ENCODE measurements at places on chromosomes 4 and X.

- DNase-seq: no peak
Measured at GRCh38 chr4:28101583-28101982, 1240.9 kb downstream of the STIM2 start.

DNA sequence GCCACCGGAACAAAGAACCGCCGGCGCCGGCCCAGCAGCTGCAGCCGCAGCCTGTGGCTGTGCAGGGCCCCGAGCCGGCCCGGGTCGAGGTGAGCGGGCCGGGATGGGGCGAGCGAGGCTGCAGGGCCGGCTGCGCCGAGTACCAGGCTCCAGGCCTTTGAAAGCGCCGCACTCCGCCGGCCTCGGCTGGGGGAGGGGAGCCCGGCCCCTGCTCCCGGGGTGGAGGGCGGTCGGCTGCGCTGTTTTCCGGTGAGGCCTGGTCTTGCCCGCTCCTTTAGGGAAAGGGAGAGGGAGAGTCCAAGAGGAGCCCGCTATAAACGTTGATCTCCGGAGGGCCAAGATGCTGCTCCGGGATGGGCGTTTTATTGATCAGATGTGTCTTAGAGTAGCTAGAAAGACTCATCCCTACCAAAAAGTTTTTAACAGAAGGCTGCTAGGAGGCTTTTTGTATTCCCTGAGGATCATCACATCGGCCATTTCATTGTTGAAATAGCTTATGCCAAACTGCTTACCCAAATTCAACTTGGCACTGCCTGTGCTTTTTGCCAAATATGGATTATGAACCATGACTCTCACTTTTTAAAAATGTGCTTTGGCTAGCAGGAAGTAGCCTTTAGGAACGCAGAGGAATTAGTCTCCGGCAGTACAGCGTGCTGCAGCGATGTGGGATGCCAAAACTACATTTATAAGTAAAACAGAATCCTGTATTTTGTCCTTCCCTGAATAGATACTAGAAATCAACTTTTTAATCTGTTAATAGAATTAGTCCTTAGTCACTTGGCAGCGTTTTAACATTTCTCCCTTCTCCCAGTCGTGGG, 760 bp downstream of the TMEM165 start:
- no peak for DNase-seq

- no peak for DNase-seq
Measured at GRCh38 chr4:119526786-119527550, 101.6 kb downstream of the PDE5A start.

DNA sequence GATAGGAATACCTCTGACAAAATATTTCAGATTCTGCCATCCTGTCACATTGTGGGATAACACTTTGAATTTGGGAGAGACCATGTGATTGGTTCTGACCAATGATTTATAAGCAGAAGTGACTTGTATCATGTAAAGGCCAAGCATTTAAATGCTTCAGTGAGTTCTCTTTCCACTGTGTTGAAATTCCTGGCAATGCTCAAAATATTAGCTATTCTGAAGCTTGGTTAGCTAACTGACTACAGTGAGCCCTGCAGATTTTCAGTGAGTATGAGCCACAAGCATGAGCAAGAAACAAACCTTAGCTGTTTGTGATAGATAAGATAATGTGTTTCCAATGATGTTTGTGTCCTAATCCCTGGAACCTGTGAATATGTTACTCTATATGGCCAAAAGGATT, 562.8 kb upstream of the AADAT start:
- DNase-seq: no peak

GRCh38 chrX:63809173-63809572, 24.2 kb upstream of the ARHGEF9 start:
- no peak for DNase-seq

DNA sequence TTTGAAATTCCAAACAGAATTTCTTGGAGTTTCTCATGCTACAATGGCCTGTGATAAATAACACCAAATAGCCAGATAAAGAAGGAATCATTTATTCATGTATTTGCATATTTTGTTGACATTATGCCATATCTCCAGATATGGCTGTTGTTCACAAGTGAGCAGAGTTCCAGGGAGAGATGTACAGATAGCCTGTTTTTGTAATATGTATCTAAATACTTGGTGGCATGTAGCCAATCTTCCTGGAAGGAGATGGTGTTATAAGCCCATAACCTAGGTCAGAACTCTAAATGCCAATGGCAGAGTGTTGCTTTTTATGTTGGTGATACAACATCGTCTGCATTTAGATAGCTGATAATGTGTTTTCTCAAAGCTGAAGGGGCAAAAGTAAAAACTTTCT, 292.2 kb downstream of the FBXO8 start:
- DNase-seq: no peak

DNA sequence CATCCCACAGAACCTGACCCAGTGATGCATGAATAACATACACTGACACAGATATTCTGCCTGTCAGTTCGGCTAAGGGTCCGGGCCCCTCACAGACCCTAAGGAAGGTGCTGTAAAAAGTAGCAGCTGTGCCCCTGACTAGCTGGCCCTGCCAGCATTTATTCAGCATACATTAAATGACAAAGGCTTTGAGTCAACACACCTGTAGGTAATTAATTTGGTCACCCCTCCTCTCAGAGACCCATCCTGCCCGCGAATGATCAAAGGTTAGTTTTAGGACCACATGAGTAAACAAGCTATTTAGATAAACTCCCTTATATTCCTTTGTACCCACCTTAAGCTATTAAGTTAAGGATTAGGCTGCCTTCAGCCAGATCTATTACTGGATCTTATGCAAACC, 429.0 kb upstream of the NWD2 start:
- no peak for DNase-seq

DNA sequence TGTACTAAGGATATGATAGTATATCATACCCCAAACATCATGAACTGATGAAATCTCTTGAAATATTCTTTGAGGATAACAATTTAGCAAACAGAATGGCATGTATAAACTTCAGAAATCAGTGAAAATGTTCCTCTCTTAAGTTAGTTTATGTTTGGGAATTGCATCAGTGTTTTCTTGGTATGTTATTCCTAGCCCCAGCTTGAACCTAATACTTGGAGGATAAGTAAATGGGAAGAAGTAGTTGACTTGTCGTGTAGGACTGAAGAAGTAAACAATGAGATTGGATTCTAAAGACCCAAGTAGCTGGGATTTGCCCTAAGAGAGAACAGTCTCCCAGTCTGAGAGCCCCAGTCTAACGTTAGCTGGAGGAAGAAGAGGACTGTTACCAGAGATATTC, 355.7 kb downstream of the GALNTL6 start:
- DNase-seq: no peak

DNA sequence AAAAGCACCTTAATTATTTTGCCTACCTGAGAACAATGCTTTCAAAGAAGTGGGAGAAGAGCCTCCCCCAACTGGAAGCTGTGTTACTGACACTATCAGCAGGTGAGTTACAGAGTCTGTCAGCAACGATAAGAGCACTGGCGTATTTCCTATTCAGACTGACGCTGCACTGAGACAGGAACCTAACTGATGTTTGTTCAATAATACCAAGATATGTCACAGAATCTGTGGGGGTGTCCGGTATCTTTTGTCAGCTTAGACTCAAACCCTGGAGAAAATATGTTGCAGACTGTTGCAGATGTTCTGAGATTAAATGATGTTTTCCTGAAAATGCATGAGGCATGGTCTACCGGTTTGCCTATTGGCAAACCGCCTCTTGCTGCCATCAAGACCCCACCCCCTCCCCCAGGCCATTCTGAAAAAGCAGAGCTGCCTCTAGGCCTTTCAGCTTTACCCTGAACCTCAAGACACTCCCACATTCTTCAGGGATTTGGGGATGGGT, 115.2 kb upstream of the KIT start:
- no peak for DNase-seq

DNA sequence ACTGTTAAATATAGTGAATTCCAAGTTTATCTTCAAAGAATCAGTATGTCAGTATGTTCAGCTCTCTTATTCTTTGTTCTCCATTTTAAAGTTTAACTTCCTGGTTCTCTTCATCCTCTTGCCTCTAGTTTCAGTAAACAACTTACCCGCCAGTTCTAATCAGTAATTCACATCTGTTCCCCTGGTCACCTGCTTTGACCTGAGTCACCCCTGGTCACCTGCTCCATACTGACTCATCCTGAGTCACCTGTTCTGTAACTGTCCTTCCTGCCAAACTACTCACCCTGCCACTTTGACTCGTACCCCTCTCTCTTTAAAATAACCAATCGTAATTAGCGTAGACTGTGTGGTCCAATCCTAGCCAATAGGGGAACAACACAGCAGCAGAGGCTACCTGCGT, 992.7 kb upstream of the HS3ST1 start:
- no peak for DNase-seq

GRCh38 chr4:74317616-74318246, 9.5 kb downstream of the EPGN start:
- no peak for DNase-seq

DNA sequence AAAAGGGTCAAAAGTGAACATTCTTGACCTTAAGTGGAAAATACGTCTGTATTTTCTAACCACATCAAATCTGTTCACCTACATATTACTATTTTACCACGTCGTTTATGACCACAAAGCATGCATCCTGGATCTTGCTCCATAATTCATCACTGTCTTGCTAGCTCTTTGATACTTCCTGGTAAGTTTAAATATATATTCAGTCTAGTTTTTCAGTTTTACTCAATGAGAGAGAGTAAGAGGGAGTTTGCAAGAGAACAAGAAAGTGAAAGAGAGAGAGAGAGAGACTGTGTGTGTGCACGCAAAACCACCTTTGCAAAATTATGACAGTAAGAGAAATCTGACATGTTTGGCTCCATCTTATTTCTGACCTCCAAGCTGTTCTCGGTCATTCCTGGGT, 173.7 kb upstream of the GALNTL6 start:
- DNase-seq: no peak

- DNase-seq: no peak
Measured at GRCh38 chr4:182143086-182143821, 99.9 kb upstream of the TENM3 start.

GRCh38 chr4:186501554-186501953, 53.8 kb downstream of the MTNR1A start:
- no peak for DNase-seq

DNA sequence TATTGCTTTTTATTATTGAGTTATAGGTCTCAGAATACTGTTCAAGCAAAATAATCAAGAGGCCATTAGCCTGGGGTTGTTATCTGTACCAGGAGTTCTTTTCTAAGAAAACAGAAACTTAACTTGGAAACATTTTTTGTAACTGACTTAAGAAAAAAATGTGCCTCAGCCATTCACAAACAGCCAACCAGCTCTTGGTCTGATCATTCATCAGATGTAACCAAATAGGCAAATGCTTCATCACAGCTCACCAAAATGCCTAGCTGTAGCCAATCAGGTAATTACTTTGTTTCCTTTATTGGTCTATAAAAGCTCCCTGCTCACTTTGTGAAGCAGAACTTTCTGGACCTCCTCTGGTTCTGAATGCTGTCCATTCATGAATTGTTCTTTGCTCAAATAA, 387.7 kb downstream of the FAT4 start:
- no peak for DNase-seq

- no peak for DNase-seq
Measured at GRCh38 chr4:123869286-123870215, 473.0 kb downstream of the SPRY1 start.

DNA sequence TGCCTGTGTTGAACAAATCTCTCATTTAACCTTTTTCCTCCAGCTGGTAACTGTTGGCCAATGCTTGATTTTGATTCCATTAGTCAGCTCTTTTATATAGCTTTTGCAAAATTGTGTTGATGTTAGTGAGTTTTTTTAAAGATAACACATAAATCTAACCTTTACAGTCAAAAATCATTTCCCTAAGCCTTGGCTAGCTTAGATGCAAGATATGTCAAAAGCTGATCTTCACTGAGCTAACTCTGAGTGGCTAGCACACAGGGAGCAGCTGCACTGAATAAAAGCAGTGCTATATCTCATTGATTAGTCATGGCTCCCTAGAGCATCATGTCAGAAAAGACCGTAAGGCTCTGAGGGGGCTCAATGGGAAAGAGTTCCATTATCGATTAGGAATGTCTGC, 78.7 kb downstream of the PPARGC1A start:
- DNase-seq: no peak

DNA sequence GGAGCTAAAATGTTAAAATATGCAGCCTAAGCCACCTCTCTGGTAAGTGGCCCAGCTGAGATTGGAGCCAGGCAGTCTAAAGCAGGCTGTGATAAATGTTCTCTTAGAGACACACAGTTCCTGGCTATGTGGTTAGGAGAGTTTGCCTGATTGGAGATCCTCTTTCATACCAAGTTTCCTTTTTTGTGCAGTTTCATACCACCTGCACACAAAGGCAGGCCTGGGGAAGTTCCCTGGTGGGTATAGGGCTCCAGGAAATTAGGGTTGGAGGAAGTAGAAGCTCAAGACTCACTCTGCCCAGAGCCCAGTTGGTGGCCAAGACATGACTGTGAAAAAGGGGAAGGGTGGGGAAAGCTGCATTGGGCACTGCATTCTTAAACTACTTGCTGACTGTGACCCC, 16.9 kb downstream of the CYBB start:
- DNase-seq: no peak

DNA sequence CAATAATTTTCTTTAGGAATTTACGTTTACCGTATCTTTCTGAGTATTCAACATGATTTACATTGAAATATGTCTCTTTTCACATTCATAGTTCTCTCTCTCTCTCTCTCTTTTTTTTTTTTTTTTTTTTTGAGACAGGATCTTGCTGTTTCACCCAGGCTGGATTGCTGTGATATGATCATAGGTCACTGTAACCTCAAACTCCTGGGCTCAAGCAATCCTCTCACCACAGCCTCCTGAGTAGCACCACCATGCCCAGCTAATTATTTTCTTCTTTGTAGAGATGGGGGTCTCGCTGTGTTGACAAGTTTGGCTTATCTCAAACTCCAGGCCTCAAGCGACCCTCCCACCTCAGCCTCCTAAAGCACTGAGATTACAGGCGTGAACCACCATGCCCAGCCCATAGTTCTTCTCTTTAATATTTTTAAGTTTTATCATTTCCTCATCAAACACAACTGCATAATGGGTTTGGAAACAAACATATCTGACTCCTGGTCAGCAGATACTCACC, 9.8 kb downstream of the SRP72 start:
- no peak for DNase-seq

DNA sequence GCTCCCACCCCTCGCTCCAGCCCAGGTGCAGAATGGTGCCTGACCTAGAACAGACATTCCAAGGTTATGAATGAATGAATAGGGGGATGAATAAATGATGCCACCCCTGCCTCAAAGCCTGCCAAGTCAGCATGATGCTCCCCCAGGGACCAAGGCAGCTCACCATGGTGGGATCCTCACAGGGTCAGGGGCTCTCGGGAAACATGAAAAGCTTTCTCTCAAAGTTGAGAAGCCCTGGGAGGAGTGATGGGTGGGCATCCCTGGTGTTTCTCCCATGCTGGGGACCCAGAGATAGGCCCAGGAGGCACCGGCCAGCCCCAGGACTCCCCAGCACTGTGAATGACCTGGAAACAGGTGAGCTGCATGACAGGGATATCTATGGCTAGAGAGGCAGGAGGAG, 58.9 kb downstream of the HTRA3 start:
- no peak for DNase-seq

GRCh38 chr4:126564283-126564854, 1068.4 kb upstream of the INTU start:
- DNase-seq: no peak

GRCh38 chr4:109990261-109991257, 77.9 kb downstream of the EGF start:
- no peak for DNase-seq

- no peak for DNase-seq
Measured at GRCh38 chr4:85953651-85954018, 406.2 kb downstream of the MAPK10 start.

- no peak for DNase-seq
Measured at GRCh38 chr4:84325625-84326024, 173.5 kb downstream of the NKX6-1 start.

Data from stimulated activated CD8-positive, alpha-beta memory T cell treated with anti-CD3 and anti-CD28 coated beads, Interleukin-7, amount 100 ng/mL, for 1 hour (primary cell).